GM12878 (cell line): ENCODE measurements at places on chromosomes 3 and 15.

- DNase-seq: no peak
Measured at GRCh38 chr3:8986741-8987140, 23.5 kb upstream of the RAD18 start.

- DNase-seq: no peak
Measured at GRCh38 chr15:60744826-60745460, 266.0 kb upstream of the ICE2 start.

GRCh38 chr15:66400351-66400774 is 13.7 kb downstream of the MAP2K1 start:
- no peak for DNase-seq

GRCh38 chr3:64190517-64191515 is 34.5 kb downstream of the PRICKLE2 start:
- no peak for DNase-seq

GRCh38 chr15:22883196-22883595 is 44.7 kb downstream of the NIPA2 start:
- DNase-seq: no peak

DNA sequence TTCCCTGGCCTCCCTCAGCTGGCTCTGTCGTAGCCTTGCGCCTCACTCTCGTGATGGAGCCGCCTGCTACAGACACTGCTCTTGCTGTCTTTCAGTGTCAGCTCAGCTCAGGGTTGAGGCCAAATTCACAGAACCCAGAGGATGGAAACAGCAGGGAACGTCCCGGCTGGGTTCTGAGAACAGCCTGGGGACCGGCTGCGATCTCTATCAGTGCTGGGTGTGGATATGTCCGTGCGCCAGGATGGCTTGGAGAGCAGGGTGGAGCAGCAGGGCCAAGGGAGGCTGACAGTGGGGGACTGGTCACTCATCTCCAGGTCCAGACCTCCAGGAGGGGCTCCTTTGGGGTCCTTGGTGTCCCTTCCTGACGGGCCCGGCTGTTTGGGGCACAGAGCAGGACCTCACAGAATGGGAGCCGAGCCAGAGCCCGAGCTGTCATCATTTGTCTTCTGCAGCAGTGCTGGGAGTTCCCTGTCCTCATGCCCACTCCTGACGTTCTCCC is 18.4 kb downstream of the KLF15 start:
- no peak for DNase-seq
